ENCODE measurements at places on chromosomes 4 and X. TPM values are rescaled to one million over a fixed set of nuclear protein-coding genes. Genes with fewer than 3 reads are reported as not detected.

DNA sequence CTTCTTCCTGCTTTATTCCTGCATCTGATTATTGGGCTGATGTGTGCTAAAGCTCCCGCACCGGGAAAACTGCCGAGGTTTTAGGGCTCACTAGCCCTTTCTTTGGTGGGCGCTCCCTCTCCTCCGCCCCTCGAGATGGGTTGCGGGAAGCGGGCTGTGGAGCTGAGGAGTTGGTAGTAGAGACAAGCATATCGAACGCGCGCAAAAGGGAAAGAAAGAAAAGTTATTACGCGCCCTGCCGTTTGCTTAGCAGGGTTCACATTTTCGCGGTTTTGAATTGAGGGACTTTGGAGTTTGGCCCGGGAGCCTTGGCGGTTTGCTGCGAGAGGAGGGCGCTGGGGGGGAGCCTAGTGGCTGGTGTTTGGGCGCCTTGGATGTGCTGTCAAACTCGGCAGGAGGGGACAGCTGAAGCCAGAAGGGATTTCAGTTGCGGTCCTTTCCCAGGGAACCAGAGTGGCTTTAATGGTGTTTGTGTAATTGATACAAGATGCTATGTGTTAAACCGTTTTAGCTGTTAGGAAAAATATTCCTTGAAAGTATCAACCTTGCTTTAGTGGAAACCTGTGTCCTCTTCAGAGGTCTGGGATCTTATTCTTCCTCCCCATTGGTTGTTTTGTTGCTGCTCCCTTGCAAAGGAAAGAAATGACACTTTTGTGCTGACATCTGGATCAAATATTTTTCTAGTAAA is 1.1 kb downstream of the GAB1 start:
- peak; percentile 44 for DNase-seq

GRCh38 chrX:7904562-7904961 is 22.7 kb downstream of the PNPLA4 start:
- DNase-seq, result no peak

- DNase-seq, result no peak
Observed at GRCh38 chrX:11100281-11101035, 10.7 kb upstream of the HCCS start.

GRCh38 chr4:86630629-86631028 is 36.5 kb downstream of the PTPN13 start:
- DNase-seq, result no peak

DNA sequence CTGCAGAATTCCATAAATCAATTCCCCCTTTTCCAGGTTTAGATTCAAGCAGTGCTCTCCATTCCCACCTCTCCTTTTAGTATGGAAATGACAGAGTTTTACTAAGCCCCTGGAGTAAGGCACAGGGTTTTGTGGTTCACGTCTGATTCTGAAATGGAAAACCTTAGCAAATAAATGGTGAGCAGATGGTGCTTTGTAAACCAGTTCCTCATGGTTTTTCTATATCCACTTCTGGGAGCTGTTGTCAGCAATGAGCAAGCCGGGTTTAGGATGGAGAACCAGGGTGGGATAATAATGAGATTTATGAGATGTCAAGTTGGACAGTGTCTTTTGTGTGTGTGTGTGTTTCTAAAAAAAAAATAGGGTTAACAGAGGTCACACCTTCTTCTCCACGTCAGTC is 113.8 kb upstream of the RBPJ start:
- DNase-seq, result no peak

GRCh38 chrX:133185938-133186337 is 32.2 kb downstream of the TFDP3 start:
- DNase-seq, result no peak

DNA sequence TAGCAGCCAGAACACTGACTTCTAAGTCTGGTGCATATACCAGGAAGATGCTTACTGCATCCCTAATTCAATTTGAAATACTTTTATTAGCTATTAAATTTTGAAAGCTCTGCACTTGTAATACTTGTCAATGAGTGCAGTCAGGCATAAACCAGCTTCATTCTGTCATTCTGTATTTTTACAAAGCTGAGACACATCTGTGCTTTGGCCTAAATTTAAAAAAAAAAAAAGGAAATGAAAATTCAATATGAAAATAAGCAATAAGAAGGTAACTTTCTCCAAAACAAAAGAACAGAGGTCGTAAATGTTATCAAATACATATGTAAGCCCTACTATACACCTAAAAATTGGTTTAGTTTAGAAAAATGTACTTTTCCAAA is 7.0 kb downstream of the SMIM14 start:
- no peak for DNase-seq

DNA sequence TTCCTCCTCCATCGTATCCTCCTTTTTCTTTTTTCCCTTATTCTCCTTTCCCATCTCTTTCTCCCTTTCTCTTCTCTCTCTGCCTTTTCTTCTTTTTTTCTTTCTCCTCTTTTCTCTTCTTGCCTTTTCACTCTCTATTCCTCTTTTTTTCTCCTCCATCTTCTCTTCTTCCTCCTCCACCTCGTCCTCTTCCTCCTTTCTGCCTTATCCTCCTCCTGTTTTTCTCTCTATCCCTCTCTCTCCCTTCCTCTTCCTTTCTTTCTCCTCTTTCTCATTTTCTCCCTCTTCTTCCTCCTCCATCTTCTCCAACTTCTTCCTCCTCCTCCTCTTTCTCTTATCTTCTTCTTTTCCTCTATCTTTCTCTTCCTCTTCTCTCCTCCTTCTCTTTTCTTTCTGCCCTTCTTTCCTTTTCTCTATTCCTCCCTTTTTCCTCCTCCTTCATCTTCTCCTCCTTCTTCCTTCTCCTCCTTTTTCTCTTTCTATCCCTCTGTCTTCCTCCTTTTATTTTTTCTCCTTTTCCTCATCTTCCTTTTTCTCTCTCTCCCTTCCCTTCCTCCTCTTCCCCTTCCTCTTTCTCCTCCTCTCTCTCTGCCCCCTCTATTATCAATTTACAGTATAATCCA is 269.1 kb downstream of the DHRSX start:
- no peak for DNase-seq

GRCh38 chr4:2806390-2807355 is 13.8 kb downstream of the SH3BP2 start:
- DNase-seq, result peak; percentile 76

Gene GPM6B
- total RNA-seq, result 408 TPM

GRCh38 chr4:100009490-100009889 is 59.4 kb upstream of the H2AZ1 start:
- no peak for DNase-seq

Gene IQCM
- total RNA-seq, result not detected

Gene CXorf65
- not detected for total RNA-seq

Gene TMPRSS11F
- total RNA-seq, result not detected

DNA sequence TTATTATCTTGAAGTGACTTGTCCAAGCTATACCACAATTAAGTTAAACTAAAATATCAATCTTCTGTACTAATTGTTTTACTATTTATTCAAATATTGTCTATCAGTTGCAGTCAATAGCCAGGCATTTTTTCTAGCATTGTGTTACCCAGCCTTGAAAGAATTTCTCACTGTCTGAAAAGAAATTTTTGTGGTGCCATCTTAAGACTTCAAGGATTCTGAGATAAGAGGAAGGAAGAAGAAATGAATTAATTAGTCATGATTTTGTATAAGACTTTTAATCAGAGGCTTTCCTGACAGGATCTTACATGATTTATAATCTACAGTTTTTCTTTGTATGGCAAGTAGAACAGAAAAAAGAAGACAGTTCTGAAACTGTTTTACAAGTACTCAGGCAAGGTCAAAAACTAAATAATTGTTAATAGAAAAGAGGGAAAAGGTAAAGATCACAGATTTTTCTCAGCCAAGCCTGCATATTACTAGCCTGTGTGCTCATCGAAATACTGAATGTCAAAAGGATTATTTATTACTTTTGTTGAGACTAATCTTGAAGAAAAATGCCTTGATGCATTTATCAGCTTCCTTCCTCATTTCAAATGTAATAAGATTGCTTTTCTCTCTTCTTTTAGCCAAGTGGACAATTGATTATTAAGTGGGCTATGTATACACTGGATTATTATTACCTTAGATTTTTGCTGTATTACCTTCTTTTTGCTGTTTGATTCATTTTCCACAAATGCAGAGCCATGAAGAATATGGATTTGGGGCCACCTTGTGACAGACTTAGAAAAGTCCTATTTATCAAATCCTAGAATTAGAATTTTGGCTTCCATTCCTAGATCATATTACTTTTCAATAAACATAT is 53.8 kb downstream of the CXCL1 start:
- DNase-seq, result no peak

- DNase-seq, result no peak
Observed at GRCh38 chr4:76377911-76378310, 43.0 kb downstream of the CCDC158 start.
